Stimulated activated CD4-positive, alpha-beta T cell treated with anti-CD3 and anti-CD28 coated beads, Interleukin-15, amount 100 ng/mL, for 1 hour (primary cell): ENCODE measurements at places on chromosomes 3 and 15.

GRCh38 chr3:57729334-57730045, 26.6 kb upstream of the SLMAP start:
- DNase-seq, result no peak

DNA sequence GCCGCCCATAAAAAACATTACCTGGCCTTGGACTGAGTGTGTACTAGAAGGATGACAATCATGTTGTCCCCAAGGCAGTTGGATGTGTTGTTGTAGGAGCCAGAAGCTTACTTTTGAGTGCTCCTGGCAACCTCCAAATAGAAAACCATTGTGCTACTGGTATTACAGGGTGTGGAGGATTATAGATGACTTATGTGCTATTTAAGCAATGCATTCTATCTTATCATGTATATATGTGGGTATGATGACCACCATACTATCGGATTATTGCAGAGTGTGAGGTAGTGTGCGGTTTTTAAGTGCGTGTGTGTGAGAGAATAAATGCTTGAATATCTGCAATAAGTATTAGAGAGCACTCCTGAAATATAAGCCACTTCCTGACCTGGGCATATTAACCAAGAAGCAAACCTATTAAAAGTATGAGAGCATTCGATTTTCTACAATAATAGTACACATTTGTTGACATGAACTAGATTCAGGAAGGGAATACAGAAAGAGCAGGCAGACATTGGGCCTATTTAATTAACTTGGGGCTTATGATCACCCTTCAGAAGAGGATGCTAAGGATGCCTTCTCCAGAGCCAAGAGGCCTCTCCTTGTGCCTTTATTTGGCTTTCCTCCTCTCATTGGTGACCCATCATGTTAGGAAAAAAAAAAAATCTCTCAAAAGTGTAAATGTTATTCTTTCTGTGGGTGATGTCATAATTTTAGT, 11.7 kb upstream of the MBNL1 start:
- no peak for DNase-seq

DNA sequence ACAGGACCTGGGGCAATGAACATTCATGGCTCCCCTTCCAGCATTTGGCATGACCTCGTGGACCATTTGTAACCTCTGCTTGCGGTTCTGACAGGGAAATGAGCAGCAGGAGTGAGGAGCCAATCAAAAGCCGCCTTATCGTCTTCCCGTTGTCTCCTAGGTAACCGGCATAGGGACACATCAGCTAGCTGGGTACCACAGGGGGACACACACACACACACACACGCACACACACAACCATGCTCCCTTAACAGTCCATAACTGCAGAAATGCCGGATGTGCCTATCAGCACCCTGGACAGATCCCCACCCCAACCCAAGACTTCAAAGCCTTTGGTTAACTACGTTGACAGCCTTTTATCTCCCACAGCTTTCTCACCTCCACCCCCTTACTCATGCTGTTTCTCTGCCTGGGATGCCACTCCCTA, 53.4 kb upstream of the CCDC174 start:
- DNase-seq, result peak; percentile 17

GRCh38 chr3:124657138-124657537, 73.1 kb upstream of the UMPS start:
- no peak for DNase-seq

GRCh38 chr3:55085231-55085630, 157.4 kb upstream of the LRTM1 start:
- no peak for DNase-seq

- no peak for DNase-seq
Measured at GRCh38 chr15:78621810-78622402, 1.1 kb upstream of the CHRNA3 start.

DNA sequence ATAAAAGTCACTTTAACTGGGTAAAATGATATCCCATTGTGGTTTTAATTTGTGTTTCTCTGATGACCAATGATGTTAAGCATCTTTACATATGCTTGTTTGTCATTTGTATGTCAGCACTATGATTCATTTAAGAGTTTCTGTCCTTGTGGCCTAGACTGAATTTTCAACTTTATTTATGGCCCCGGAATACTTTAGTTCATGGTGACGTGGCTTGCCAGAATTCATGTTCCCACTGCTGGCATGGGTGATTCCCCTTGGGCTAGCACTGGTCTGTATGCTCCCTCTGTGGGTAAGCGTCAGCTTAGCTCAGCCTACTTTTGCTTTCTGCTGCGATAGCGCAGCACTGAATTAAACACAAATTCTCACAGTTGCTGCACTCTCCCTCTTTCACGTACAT, 436.3 kb upstream of the SGO1 start:
- DNase-seq, result no peak

- DNase-seq, result no peak
Measured at GRCh38 chr15:87547470-87548181, 708.9 kb downstream of the NTRK3 start.

DNA sequence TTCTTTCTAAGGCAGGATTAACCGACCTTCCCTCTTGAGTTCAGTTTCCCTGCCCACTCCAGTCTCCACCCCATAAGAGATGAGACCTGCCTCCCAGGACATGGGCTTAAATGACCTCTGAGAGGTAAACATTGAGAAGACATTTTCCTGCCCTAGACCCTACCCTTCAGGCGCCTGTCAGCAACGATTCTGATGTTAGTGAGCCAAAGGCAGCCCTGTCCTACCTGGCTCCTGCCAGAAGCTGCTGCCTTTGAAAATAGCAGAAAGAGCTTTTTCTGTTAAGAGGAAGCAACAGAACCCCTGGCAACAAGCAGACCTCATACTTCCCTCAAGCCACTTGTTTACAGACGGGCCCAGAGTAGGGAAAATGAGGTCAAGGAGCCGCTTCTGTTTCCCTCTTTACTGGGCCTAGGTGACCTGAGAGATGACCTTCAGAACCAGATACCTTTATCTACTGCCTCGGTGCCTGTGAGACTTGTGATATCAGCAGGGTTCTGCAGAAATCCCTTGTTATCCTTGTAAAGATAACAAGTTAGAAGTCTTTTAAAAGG, 52.0 kb downstream of the CD200R1L start:
- no peak for DNase-seq

- DNase-seq, result no peak
Measured at GRCh38 chr3:177419904-177420601, 222.8 kb upstream of the TBL1XR1 start.

DNA sequence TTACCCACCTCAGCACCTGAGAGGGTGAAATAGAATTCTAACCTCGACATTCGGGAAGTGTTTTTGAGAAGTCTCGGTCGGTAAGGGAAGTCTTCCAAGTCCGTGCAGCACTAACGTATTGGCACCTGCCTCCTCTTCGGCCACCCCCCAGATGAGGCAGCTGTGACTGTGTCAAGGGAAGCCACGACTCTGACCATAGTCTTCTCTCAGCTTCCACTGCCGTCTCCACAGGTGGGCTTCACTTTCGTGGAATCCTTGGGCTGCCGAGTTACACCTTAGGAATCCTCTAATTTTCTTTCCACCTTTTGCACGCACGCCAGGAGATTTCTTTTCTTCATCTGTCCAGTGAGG, 775 bp downstream of the CCNDBP1 start:
- no peak for DNase-seq

DNA sequence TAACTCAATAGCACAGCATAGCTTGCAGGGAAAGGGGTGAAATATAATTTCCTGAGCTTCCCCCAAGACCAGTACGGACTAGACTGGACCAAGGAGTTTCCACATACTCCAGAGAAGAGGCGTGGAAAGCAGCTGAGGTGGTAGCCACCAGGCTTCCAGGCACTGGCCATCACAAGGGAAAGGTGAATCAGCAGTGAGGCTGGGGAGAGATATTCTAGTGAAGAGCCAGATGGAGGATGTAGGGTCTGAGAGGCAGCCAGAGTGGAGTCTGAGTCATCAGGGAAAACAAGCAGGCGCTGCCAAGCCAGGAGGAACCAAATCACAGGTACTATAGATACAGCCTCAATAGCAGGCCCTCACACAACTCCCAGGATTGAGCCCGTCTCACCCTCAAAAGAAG, 9.6 kb upstream of the RASA2 start:
- no peak for DNase-seq

DNA sequence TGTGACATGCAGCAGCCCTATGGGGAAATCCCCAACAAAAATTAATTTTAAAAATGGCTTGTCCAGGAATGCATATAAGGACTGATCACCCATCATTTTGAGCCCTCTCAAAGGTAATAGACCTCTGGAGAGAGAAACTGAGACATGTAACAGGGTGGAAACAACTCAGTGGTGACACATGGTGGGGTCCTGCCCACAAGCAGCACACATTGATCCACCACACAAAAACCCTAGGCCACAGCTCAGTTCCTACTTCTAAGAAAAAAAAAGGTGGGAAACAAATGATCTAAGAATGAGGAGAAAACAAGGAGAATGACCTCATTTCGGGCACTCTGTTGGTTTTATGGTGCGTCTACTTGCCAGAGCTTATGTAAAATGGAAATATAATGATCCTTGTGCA, 1.9 kb upstream of the SLC41A3 start:
- no peak for DNase-seq

DNA sequence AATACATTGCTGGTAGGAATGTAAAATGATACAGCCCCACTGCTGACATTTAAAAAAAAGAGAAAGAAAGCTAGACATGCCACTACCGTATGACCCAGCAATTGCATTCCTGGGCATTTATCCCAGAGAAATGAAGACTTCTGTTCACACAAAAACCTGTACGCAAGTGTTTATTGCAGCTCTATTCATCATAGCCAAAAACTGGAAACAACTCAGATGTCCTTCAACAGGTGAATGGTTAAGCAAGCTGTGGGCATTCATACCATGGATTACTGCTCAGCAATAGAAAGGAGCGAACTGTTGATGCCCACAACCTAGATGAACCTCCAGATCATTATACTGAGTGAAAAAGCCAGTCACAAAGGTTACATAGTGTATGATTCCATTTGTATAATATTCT, 132.5 kb downstream of the MAP2K5 start:
- no peak for DNase-seq
